HS-5 (cell line): ENCODE measurements at places on chromosomes 13 and 19.
A peak's percentile ranks its signal among the peaks of the same experiment; 100 is the strongest.

GRCh38 chr13:19864746-19865309, 1.4 kb upstream of the ZMYM5 start:
- DNase-seq, result no peak

- peak; percentile 32 for DNase-seq
Measured at GRCh38 chr13:74825152-74825937, 656.6 kb downstream of the TBC1D4 start.

GRCh38 chr19:42419309-42419708, 7.9 kb downstream of the LIPE start:
- DNase-seq, result no peak

- DNase-seq, result no peak
Measured at GRCh38 chr19:38664503-38665211, 17.2 kb downstream of the ACTN4 start.

DNA sequence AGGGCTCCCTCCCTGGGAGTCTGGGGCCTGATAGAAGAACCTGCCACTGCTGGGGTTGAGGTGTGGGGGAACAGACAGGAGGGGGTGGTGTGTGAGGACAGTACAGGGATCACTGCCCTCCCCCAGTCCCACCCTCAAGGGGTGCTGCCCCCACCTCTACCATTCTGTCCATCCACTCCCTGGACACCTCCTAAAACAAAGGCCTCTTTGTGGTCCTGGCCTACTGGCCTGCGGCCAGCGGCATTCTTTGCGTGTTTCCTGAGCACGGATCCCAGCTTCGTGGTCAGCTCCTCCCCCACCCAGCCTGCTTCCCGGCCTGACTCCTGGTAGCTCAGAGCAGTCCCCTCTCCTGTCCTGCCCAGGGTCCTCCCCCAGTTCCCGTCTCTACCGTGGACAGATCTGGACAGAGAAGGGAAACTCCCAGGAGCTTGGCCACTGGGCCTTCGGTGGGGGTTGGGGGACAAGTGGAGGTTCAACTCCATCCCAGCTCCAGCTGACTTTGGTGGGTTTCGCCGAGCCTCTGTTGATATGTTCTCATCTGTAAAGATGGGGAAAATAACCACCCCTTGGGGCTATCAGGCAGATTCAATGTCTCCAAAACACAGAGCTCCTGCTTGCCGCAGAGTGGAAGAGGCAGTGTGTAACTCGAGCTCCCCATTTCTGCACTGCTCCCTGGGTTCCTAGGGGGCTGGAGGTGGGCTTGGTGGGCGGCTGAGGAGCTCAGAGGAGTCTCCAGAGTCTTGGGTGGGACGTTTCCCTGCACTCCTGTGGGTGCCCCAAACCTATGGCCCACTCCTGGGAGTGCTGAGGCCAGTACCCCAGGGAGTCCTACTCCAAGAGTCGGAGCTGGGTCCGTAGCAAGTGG, 48.7 kb downstream of the LYL1 start:
- DNase-seq, result peak; percentile 93

GRCh38 chr19:46931202-46931601, 70.4 kb downstream of the ARHGAP35 start:
- DNase-seq, result no peak

DNA sequence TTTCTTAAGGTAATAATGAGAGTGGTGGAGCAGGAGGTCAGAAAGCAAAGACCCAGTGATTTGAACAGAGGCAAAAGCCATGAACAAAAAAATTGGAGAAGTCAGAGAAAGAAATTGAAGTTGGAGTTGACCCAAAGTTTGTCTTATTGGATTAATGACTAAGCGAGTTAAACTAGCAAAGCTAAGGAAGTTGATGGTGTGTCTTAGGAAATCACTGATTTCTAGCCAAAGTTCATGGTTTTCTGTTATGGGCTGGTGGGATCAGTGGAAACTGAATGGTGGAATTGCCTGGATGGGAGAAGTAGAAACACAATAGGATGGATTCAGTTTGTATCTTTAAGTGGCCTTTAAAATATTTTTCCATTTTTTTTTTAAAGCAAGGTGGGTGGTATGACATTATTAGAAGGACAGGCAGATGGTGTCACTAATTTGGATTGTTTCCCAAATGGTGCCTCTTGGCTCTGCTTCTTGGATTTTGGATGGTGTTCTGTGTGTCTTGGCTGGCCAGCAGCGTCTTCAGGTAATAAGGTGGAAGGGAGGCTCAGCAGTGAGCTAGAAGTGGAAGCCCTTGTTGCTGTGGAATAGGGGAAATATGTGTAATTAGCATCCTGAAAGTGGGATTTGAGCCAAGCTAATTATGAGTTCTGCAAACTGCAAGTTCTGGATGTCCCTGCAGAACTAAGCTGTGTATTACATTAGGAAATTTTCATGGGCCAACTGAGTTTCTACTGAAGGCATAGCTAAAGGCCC, 302.9 kb downstream of the LMO7 start:
- DNase-seq, result no peak

GRCh38 chr13:106103779-106104178, 431.7 kb downstream of the EFNB2 start:
- DNase-seq, result no peak
